Activated naive CD8-positive, alpha-beta T cell treated with anti-CD3 and anti-CD28 coated beads, Interleukin-2, amount 50 U/mL, for 16 hours (primary cell): ENCODE measurements at places on chromosomes 5 and 9.

DNA sequence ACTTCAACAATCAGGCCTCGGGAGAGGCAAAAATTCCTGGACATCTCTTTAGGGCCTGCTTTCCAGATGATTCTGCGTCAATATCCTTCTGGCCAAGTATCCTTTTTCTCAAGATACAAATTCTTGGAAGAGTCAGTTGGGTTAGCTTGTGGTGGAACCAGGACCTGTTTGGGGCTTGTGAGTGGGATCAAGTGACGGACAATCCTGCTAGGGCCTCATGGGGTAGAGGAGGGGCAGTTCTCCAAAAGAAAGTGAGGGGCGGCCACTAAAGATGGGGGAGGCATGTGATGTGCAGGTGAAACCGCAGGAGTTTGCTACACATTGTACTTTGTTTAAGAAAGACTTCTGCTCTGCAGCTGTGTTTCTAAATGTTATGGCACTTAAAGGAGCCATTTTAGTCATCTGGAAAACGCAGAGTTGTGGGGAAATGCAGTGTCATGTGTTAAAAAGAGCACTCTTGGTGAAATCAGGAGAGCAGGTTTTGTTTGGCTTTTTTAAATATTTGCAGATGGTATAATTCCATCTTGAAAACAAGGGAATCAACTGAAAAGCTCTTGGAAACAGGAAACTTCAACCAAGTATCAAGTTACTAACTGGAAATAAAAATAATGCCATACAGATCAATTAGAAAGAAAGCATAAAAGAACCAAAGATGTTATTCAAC is 27.4 kb upstream of the GSN start:
- DNase-seq, result no peak

DNA sequence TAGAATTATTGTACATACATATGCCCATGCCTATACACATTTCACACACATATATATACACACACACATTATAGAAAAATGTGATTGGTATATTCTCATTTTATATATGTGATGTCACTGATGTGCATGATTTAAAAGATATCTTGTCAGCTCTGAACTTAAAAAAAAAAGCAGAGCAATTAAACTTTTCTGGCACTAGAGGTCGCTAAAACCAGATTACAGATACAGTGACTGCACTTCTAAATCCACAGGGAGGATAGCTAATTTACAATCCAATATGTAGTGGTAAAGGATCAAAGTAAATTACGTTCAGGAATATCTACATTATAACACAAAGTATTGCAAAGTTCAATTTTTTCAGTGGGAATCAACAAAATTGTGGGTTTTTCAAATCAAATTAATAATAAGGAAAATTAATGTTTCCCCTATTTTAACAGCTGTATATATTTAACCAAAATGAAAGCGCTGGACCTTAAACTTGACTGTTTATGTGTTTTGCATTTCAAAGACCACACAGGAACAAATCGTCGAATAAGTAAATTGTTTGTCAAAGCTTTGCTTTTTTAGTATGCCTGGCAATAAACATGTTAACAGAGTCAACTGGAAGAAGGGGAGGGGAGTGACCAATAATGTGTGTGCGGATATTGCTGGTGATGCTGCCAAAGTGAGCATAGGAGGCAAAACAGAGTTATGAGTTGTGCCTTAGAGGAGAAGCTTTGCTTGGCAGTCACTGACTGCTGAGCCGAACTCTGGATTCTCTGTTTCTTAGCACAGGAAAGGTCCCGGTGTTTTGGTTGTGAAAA is 1201.4 kb upstream of the C9orf72 start:
- no peak for DNase-seq

DNA sequence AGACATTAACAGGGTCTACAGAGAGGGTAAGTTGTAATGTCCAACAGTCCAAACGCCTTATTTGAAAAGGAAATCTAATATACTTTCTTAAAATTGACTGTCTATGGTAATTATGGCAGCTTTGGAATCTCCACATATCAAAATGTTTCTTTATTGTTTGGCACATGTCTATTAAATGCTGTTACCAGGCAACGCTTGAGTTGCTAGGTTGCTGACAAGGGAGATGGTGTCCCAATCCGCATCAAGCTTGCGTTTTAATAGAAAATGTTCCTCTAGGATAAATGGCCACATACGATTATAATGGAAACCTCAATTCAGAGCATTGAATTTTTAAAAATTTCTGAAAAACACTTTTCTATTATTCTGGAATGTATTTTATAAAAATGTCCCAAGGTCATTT is 9.2 kb downstream of the ANXA1 start:
- no peak for DNase-seq

GRCh38 chr5:36045895-36046294 is 20.8 kb downstream of the UGT3A2 start:
- no peak for DNase-seq

- DNase-seq, result no peak
Measured at GRCh38 chr5:168047043-168047668, 244.3 kb upstream of the WWC1 start.

DNA sequence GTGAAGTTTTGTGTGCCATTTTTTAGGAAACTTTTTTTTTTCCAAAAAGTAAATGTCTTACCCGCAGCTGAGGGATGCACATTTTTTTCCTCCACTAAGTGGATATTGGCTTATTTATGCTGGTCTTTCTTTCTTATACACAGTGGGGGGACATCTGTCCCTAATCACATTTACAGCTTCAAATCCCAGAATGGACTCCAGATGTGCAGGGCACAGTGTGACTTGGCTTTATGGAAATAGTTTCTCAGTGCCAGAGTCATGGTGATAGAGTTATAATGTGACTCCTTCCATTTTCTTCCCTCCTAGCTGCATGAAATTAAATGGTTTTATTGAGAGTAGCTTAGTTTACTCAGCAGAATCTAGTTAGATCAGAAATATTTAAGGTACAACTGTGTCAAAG is 66.5 kb downstream of the SV2C start:
- DNase-seq, result no peak

GRCh38 chr9:87513161-87513560 is 15.5 kb downstream of the DAPK1 start:
- no peak for DNase-seq

DNA sequence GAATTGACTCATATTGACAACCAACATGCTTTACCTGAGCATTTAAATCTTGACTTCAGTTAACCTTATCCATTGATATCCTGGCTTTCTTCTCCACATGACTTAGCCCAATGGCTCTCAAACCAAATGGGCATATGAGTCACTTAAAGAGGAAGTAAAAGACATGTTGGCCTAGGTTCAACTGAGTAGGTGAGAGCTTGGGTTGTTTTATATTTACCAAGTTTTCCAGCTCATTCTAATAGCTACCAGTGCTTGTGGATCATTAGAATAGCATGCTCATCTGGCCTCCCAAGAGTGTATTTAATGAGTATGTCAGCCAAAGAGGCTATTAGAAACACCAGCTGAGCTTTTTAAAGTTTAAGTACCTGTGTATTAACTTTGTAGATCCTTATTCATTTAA is 1049.0 kb downstream of the PTPRD start:
- no peak for DNase-seq

- peak; percentile 93 for DNase-seq
Measured at GRCh38 chr5:137754188-137754960, at the start of gene HNRNPA0. TSS of gene HNRNPA0 (minus strand) at chr5:137754363. CDS start at chr5:137754066, 297 bp downstream.

- no peak for DNase-seq
Measured at GRCh38 chr5:154967421-154968024, 26.6 kb downstream of the MRPL22 start.
